ENCODE measurements at places on chromosomes 7 and 10.

DNA sequence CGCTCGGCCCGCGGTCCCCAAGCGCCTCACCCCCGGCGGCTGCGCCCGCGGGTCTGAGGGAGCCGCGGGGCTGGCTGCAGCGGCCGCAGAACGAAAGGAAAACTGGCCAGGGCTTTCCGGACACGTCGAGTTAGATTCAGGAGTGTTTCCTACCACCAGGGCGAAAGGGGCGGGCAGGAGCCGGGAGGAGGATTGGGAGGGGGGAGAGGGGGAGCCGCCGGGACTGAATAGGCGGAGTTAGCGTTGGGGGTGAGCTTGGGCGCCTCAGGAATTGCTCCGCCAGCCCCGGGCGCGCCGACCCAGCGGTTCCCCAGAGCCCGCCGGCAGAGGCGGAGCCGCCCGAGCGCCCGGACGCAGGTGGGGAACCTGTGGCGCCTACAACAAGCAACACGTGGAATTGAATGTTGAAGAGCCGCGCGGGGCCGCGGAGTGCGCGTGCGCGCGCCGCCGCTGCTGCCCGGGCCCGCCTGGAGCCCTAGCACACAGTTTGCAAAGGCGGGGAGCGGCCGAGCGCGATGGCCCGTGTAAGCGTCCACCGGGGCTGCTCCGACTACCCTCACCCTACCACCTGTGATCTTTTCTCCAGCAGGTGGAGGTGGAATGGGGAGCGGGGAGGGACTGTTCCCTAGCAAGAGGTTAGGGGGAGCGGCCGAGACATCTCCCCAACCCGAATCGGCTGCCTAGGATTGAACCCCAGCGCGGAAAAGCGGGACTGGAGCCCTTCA is at the start of gene CADPS2:
CADPS2 (minus strand) TSS at position 104 of the 725 bp plus-strand sequence. CDS start 123 bp downstream, outside the sequence.
- DNase-seq, result peak; percentile 81

GRCh38 chr10:96512524-96513304 is 1.0 kb downstream of the TLL2 start:
- no peak for DNase-seq

DNA sequence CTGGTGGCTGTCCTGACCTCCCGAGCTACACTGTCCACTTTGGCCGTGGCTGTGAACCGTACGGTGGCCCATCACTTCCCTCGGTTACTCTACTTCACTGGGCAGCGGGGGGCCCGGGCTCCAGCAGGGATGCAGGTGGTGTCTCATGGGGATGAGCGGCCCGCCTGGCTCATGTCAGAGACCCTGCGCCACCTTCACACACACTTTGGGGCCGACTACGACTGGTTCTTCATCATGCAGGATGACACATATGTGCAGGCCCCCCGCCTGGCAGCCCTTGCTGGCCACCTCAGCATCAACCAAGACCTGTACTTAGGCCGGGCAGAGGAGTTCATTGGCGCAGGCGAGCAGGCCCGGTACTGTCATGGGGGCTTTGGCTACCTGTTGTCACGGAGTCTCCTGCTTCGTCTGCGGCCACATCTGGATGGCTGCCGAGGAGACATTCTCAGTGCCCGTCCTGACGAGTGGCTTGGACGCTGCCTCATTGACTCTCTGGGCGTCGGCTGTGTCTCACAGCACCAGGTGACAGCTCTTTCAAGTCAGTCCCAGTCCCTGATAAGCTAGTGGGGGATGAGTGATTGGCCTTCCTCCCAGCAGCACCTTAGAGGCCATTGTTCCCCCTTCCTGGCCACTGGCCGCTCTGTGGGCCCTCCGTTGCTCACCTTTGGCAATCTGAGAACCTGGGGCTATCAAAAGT is 3.0 kb downstream of the CHPF2 start:
- no peak for DNase-seq

- no peak for DNase-seq
These were observed 175.0 kb downstream of the CFTR start for GRCh38 chr7:117654780-117655179.

- peak; percentile 71 for DNase-seq
These were observed 62.2 kb downstream of the GFRA1 start for GRCh38 chr10:116210588-116211346.

- no peak for DNase-seq
These were observed 74.0 kb downstream of the SCRN1 start for GRCh38 chr7:29915481-29916215.

- DNase-seq, result no peak
These were observed 1.4 kb downstream of the GPR141 start for GRCh38 chr7:37684927-37685326.

DNA sequence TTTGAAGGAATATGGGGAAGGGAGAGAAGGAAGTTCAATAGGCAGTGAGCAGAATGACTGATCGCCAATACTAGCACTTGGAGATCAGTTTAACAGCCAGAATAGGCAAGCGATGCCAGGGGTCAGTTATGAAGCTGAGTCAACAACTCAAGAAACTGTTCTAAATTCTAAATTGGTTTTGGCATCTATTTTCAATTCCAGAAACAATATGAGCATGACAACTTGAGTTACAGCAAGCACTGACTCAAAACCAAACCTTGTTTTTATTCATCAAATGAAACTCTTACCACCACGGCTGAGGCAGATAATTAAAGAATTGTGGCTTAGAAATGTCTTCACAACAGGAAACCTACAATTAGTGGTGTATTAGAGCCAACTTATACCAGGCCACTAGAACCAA is 180.5 kb upstream of the ASAH2 start:
- DNase-seq, result peak; percentile 40

GRCh38 chr7:22351878-22352277 is 5.1 kb downstream of the RAPGEF5 start:
- DNase-seq, result no peak
